ENCODE measurements at places on chromosomes 1 and 21.

DNA sequence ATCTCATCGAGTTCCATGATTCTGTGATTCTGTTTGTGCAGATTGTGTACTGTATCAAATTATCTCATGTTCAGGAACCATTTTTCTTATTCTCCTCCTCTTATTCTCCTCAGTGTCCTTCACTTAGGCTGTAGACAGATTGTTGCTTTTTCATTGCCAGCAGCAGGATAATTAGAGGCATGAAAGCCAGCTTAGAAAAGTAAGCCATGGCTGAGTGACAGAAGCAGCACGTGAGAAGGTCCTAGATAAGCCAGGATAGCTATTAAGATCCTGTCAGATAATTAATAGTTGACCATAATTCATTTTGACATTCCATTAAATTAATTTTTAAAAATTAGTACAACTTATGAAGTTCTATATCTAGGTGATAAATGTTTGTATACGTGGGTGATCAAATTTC is 60.8 kb upstream of the PRKACB start:
- no peak for DNase-seq

- peak; percentile 48 for DNase-seq
These were observed 9.8 kb upstream of the PHACTR4 start for GRCh38 chr1:28359592-28360239.

- no peak for DNase-seq
These were observed 34.6 kb downstream of the RUNX1 start for GRCh38 chr21:35014302-35015041.

GRCh38 chr1:178646821-178647220 is 78.2 kb upstream of the RALGPS2 start:
- no peak for DNase-seq

DNA sequence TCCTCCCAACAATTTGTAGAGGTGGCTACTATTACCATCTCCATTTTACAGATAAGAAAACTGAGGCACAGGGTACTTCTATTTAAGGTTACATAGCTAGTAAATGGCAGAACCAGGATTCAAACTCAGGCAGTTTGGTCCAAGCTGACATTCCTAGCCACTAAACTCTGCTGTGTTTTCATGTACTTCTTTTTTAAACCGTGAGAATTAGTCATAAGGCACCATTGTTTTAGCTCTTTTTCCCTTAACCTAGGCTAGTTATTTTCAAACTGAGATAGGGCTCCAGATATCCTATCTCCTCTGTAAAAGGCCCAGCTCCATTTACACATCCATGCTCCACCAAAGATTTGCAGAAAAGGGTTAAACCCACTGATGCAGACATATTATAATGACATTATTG is 92.9 kb downstream of the PTPN14 start:
- no peak for DNase-seq

GRCh38 chr1:116915086-116915661 is 5.5 kb downstream of the PTGFRN start:
- DNase-seq, result no peak

- DNase-seq, result no peak
These were observed 27.9 kb downstream of the DIP2A start for GRCh38 chr21:46486481-46487126.

DNA sequence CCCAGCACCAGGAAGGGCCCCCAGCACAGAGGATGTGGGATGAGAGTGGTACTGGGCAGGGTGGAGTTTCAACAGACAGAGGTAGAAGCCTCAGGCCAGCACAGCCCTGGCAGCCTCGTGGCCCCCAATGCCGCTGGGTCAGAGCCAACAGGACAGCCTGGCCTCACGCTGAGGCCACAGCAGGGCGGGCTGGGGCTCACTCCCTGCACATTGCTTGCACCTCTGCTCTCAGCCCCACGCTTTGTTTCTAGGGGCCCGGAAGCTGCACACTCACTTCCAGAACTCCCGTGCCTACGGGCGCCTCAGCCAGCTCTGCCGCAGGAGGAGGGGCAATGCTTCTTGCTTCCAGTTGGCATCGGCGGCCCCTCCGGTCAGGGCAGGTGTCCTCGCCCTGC is 72.9 kb downstream of the SIK1 start:
- DNase-seq, result no peak

- DNase-seq, result no peak
These were observed 19.5 kb downstream of the TGFBR3 start for GRCh38 chr1:91866425-91866824.

DNA sequence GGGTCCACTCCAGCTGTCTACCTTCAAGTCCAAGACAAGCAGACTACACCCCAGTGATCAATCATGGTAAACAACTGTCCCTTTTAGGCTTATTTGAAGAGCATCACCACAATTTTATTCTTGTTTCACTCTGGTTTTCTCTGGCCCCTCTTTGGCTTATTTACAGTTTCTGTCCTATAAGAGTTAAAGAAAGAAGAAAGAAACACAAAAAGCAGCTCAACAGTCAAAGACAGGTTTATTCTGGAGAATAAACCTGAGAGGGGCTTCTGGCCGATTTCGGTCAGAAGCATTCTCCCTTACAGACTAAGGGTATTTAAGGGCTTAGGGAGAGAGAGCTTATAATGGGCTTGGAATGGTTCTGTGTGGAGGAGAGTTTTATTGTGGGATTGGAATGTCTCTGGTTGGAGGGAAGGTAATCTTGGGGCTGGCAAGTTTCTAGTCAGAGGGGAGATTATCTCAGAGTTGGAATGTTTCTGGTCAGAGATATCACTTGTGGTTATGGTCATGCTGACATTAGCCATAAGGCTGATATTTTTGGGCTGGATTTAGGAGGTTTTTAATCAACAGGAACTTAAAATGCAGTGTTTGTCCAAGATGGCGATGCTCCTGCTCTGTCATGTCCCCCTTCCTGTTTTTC is 161.0 kb downstream of the URB2 start:
- DNase-seq, result no peak

DNA sequence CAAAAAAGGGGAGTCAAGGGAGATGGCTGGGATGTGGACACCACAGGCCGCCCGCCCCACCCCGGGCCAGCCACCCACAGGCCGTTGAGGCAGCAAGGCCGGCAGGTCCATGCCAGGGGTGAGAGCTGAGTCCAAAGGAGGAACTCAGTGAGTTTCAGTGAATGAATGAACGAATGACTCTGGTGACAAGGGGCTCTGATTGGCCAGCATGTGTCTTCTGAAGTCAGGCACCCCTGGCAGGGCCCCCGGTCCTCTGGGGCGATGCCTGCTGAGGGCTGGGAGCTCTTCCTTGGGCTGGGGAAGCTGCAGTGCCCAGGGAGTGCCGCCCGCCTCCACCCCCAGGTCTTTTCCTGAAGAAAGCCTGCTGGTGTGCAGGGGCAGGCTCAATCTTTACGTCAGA is 236.1 kb upstream of the VAMP3 start:
- no peak for DNase-seq

DNA sequence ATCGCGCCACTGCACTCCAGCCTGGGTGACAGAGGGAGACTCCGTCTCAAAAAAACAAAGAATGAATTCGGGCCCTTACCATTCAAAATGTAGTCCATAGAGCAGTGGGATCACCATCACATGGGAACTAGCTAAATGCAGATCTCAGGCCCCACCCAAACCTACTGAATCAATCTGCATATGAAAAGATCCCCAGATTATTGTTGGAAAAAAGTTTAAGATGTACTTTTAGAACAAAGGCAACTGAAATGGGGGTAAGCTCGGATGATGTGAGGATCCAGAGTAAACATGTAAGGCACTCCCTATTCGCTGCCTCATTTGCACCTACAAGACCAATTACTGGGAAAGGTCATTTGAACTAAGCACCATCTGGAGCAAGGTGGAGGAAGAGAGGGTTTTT is 803 bp upstream of the FLAD1 start:
- DNase-seq, result no peak

- no peak for DNase-seq
These were observed 63.3 kb downstream of the UCK2 start for GRCh38 chr1:165890684-165891083.

- no peak for DNase-seq
These were observed 11.8 kb downstream of the AHCTF1 start for GRCh38 chr1:246919902-246920301.

DNA sequence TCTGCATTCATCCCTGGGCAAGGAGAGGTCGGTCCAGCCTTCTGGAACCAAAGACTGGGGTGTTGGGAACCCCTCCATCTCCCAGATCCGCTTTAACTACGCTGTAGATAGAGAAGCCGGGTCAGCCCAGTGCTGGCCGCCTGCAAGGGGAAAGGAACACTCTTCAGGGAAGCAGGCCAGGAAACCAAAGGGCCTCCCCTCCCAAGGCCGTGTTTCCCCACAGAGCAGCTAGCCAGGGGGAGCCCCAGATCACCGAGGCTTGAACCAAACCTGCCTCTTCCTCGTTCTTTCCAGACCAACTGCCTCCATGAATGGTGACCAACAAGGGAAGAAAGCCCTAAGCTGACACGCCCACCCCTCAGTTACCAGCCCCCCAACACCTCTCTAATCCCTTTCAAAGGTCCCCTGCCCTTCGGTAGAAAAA is 1.2 kb upstream of the CHD5 start:
- DNase-seq, result no peak

DNA sequence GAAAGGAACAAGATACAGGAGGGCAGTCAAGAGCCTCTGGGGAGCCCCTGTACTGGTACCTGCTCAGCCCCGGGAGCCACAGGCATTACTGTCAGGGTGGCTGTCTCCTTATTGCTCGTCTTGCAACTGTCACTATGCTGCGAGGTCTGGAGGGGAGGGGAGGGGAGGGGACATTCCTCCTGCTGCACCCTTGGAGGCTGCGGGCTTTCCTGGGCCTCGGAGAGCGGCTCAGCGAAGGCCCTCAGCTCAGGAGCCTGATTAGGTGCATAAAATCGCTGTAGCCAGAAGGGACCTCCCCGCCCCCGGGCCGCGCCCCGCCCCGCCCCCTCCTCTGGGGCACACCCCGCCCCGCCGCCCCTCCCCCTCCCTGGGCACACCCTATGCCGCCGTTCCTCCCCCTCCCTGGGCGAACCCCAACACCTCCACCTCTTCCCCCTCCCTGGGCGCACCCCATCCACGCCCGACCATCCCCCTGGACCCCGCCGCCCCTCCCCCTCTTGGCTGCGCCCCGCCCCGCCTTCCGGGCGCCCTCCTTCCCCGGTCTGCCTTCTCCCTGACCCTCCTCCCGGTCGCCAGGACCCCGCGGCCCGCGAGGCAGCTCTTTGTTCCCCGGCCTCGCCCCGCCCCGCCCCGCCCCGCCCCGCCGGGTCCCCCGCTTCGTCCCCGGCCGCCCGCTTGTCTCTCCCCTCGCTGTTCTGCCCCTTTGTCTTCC is 35.5 kb downstream of the CACHD1 start:
- peak; percentile 47 for DNase-seq

DNA sequence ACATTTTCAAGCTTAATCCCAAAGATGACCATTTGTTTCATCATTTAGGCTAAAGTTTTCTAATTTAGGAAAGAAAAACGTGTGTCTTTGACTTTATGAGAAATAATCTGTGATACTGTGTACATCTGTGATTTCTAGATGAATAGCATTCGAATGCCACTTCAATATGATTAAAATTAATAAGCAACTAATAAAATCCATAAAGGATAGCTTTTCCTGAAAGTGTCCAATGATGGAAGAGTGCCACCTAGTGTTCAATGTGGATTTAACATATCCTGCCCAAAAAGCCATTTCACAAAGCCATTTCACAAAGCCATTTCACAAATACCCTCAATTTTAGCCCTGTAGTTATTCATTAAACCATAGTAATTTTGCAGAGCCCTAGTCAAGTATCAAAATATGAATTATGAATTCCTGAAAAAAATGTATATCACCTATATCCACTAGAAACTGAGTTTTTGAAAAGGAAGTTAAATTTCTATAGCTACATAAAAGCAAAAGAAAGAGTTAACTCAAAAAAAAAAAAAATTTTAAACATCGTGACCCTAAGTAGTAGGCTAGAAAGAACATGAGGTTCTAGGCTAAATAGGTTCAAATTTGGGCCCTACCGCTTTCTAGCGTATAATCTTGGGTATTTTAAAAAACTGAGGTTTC is 19.1 kb downstream of the NME7 start:
- DNase-seq, result no peak

- no peak for DNase-seq
These were observed 695 bp upstream of the NTPCR start for GRCh38 chr1:232949636-232950196.

- no peak for DNase-seq
These were observed 17.7 kb downstream of the DHRS3 start for GRCh38 chr1:12600335-12600734.

- no peak for DNase-seq
These were observed 33.7 kb upstream of the VASH2 start for GRCh38 chr1:212916481-212917133.

DNA sequence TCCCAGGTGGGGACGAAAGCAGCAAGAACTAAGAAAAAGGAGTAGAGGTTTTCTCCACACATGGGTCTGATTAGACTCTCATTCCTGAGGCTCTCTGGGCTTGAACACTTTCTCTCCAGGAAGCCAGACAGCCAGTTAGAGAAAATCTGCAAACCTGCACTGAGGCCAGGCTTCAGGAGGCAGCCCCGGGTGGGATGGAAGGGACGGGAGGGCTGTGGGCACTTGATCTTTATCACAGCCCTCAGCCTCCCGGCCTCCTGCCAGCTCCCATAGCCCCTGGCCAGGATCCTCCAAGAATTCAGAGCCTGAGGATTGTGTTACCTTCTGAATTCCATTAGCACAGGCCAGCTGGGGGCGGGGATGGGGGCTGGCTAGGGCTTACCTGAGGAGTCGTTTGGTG is 40.1 kb downstream of the SERTAD4 start:
- DNase-seq, result no peak

GRCh38 chr21:27645285-27645684 is 678.4 kb upstream of the ADAMTS5 start:
- no peak for DNase-seq

- no peak for DNase-seq
These were observed 339.8 kb downstream of the OMA1 start for GRCh38 chr1:58206749-58207148.

GRCh38 chr1:30161953-30162352 is 561.4 kb downstream of the MATN1 start:
- DNase-seq, result no peak

- DNase-seq, result no peak
These were observed 26.2 kb upstream of the KNCN start for GRCh38 chr1:46577671-46578070.

DNA sequence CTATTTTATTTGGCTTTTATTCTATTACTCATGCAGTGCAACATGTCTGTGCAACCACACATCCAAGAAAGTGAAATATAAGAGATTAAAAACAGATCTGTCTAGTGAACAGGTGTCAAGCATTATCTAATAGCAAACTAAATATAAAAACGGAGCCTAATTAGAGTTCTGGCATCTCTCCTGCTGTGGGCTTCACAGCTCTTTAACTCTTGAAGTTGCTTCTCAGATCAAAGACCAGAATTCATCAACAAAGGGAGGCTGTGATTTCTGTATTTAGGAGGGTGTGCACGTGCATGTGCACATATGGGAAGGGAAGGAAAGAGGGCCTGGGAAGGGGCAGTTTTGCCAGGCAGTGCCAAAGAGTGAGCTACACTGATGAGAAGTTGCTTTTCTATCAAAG is 81.0 kb downstream of the MIS18A start:
- no peak for DNase-seq

Data from stimulated activated CD4-positive, alpha-beta T cell treated with anti-CD3 and anti-CD28 coated beads, Interleukin-15, amount 100 ng/mL, for 48 hours (primary cell).